ENCODE measurements at places on chromosomes 1 and 21. TPM values are rescaled to one million over a fixed set of nuclear protein-coding genes. Genes with fewer than 3 reads are reported as not detected.
A peak's percentile ranks its signal among the peaks of the same experiment; 100 is the strongest.

HIVEP3 gene
- total RNA-seq = 8.7 TPM

KRTAP19-3 gene
- total RNA-seq = not detected

DNA sequence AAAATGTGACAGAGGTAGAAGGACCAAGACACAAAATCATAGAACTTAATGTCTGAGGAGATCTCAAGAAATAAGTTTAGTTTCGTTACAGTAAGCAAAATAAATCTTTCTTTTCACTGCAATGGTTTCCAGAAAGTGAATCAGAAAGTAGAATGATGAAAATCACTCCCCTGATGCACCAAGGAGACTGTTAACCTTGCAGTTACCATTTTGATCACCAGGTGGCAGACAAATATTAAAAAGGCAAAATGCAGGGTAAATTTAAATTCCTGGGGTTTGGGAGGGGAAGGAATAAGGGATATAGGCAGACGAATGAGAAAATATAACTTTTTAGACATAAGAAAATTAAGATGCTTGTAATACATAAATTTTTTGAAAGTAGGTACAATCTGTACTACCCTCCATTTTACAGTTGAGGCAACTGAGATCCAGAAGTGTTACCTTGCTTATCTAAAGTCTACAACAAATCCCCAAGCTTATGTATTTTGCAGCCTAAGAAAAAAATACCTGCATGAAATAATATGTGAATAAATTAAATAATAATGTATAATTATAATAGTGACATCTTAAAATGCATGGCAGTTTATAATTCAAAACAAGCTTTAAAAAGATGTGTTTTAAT lies 253.2 kb downstream of the CRB1 start:
- DNase-seq = no peak

ADPRS gene
- 28.9 TPM for total RNA-seq

DNA sequence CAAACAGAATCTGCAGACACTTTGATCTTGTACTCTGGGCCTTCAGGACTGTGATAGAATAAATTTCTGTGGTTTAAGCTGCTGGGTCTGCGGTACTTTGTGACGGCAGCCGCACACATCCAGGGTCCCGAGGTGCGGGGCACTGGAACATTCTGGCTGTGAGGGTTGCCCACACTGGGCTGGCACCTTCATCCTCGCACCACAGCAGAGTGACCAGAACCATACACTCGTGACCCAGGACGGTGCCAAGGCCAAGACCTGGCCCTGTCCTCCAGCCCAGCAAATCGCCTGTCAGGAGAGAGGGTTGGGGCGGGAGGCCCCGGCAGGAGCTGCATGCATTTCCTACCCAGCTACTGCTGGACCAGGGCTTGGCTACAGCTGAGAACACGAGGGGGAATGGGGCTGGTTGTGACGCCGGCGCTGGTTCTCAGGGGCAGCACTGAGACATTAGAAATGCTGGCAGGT lies 2.6 kb upstream of the FTCD start:
- DNase-seq = no peak

GRCh38 chr1:213331631-213332175 lies 280.7 kb downstream of the RPS6KC1 start:
- no peak for DNase-seq

- peak; percentile 22 for DNase-seq
Observed at GRCh38 chr1:20359451-20360330, 69.0 kb downstream of the VWA5B1 start.

DNA sequence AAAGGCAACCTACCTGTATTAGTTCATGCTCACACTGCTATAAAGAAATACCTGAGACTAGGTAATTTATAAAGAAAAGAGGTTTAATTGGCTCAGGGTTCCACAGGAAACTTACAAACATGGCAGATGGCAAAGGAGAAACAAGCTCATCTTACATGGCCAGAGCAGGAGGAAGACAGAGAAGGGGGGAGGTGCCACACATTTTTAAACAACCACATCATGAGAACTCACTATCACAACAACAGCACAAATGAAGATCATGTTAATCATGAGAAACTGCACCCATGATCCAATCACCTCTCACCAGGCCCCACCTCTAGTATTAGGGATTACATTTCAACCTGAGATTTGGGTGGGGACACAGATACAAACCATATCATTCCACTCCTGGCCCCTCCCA lies 90.6 kb upstream of the KCTD3 start:
- DNase-seq = no peak

DNA sequence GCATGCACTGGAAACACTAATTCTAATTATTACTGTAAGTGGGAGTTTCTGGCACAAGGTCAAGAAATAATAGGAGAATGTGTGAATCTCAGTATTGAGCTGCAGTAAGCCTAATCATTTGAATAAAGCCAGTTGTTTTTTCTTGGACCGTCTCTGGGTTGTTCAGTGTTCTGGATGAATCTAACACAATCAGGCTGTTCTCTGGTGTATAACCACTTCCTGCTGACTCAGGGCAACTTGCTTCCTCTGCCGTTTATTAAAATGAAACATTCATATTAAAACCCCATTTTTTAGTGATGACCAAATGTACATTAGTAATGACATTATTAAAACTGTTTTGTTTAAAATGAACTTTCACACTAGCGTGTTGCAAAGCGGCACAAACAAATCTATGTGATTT lies 273.1 kb upstream of the SNX7 start:
- peak; percentile 20 for DNase-seq

- no peak for DNase-seq
Observed at GRCh38 chr1:8777867-8778266, 39.6 kb downstream of the RERE start.

GRCh38 chr1:87515781-87516180 lies 187.1 kb downstream of the LMO4 start:
- no peak for DNase-seq

FCRL6 gene
- 0.81 TPM for total RNA-seq

MRPL55 gene
- 56.1 TPM for total RNA-seq
